ENCODE measurements at places on chromosomes 2 and 18. TPM values are rescaled to one million over a fixed set of nuclear protein-coding genes. Genes with fewer than 3 reads are reported as not detected.

GRCh38 chr2:152480821-152481399 lies 145.9 kb downstream of the FMNL2 start:
- no peak for DNase-seq

- DNase-seq = no peak
These were observed 51.2 kb downstream of the FAM124B start for GRCh38 chr2:224350703-224351102.

- peak; percentile 14 for DNase-seq
These were observed 146.5 kb downstream of the NCKAP5 start for GRCh38 chr2:133421516-133422324.

DNA sequence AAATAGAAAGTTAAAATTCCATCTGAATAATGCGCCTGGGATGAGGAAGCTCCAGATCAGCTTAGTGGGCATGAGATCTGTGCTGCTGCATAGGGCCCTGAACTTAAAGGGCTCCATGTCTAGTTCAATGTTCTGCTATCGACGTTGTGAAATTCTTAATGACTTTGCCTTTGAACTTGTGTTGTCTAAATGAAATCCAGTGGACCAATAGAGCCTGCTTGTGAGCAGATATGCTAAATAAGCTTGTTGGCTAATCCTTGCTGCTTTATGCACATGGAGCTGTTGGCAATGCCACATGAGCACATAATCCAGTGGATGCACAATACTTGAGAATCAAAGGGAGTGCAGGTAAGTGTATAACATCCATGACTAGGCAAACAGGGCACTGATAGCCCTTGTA lies 228.6 kb downstream of the TNS1 start:
- DNase-seq = no peak

DNA sequence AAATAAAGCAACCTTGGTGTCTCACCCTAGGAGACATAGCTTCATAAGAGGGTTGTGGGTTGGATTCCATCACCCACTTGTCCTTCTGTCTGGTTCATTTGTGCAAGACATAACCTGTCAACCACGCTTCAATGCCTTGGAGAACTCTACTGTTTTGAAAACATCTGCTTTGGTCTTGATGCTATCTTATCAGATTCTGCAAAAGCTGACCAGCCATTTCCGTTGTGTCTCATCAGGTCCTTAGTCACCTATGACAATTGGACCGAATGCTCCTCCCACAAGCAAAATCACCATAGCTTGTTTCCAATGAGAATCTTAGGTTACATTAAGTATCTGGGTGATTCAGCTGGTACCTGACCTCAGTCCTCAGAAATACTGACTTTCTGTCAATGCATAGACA lies 35.4 kb downstream of the STAT4 start:
- no peak for DNase-seq

- DNase-seq = no peak
These were observed 558.0 kb downstream of the STK39 start for GRCh38 chr2:167689444-167689843.

DNA sequence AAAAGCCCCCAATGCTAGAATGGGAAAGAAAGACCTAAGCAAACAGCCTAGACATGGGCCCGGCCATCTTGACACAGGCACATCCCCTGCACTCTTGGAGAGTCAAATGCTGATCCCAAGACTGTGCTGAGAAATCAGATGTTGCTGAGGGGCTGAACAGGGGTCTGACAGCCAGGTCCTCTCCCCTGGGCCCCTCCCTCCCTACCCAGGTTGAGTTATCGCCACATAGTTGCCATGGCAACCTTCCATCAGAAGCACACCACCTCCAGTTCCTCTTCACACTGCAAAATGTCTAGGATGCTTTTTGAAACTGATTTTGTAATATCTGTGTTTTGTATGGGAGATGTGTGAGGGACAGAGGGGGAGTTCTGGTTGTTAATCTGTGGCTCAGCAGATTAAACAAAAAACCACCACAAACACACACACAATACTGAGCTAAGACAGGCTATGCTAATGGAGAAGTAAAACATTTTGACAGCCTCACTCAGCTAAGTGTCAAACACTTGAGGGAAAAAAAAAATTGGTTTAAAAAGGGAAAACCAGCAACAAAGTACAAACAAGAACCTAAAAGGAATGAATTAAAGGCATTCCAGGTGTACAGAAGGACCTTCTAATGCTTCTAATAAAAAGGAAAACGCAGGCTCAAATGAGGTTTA lies 88.2 kb downstream of the TMEM163 start:
- DNase-seq = no peak

- no peak for DNase-seq
These were observed 1.4 kb upstream of the YES1 start for GRCh38 chr18:813172-814071.

GRCh38 chr2:8544171-8544785 lies 137.6 kb upstream of the ID2 start:
- DNase-seq = no peak

DNA sequence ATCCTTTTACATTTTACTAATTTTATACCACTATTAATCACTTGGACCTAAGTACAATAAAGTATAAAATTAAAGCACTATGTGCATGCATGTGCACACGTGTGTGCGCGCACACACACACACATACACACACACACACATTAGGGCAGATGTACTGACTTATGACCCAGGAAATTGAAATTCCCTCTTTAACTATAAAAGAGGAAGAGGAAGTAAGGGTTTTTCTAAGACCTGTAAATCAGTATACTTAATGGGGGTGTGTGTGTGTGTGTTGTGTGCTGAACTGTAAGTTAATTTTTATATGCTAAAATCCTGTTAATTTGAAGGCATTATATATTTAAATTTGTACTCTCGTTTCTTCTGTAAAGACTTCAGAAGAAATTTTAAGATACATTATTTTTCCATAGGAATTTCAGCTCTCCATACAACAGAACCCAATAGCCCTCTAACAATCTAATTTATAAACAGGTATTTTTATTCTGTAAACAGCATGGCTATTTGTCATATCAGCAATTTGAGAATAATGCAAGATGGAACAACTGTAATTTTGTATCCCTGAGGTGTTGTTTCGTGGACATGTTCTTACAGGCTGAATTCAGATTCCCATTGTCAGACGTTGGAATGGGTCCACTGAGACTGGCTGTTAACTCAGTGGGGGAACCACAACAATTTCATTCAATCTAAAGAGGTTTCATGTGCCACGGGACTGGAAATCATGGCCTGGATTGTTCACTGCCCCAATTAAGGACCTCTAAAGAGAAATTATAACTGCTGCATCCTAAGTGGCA lies 90.9 kb downstream of the PLA2R1 start:
- no peak for DNase-seq

DNA sequence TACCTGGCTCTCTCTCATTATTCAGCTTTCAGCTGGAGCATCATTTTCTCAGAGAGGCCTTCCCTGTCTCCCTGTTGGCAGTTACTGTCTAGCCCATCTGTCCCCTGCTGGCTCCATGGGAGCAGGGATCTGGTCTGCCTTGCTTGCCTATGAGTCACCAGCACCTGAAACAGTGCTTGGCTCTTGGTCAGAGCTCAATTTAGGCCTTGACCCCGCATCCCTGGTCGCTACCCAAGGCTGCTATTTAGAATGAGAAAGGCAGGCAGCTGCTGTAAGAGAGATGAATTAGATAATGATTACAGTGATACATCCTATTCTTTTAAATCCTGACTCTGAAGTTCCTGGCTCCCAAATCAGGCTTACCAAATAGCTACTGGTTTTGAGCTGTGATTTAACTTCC lies 32.9 kb downstream of the KCNE4 start:
- no peak for DNase-seq

GRCh38 chr2:219782737-219783348 lies 155.4 kb downstream of the SLC4A3 start:
- DNase-seq = no peak

DNA sequence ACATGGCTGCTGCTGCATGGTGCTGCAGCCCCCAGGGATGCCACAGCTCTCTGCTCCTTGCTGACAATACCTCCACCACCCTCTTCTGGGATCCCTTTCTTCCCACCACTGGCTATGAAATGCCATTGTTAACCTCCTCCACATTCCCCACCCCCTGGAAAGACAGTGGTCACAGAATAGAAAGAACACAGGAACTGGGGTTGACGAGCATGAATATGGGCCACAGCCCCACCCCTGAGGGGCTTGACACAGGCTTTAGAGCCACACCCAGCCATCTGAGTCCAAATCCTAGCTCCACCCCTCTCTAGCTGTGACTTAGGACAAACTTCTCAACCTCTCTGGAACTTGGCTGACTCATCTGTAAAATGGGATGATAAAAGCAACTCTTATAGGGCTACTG lies 47.3 kb downstream of the TMEM163 start:
- DNase-seq = no peak

GRCh38 chr2:155310589-155310988 lies 612.1 kb downstream of the KCNJ3 start:
- no peak for DNase-seq

DNA sequence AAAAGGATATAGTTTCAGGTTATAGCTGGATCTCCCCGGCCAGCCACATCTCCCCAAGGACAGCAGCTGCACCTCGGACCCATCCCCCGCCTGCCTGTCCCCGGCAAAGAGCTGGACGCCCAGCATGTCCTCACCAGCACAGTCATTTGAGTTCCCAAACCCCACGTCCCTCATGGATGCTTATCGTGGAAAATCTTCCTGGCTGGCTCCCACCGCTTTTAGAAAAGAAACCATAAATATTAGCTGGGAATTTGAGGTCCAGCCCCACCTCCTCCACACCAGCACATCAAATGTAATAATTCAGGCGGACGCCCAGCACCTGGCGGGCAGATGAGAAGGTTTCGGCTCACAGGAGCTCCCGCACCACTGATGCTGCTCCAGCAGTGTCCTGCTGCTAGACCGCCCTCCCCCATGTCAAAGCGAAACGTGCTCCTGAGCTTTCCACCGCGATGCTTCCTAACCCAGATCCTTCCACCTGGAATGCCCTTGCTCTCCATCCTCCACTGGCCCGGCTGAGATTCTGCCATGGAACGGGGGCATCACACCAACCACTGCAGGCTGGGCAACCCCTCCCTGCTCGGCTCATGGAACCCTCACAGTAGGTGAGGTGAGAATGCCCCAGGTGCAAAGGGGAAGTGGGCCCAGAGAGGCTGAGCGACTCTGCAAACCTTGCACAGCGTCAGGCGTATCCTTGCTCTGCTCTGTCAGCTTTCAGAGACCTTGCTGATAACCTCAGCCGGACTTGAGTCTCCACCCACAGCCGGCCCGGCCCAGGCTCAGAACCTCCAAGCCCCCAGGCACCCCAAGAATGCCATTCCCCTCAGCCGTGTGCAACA lies 71.5 kb upstream of the GPC1 start:
- DNase-seq = no peak

GRCh38 chr2:12543978-12544558 lies 172.7 kb upstream of the TRIB2 start:
- DNase-seq = no peak

CRYGC gene
- total RNA-seq = not detected

UGT1A4 gene
- total RNA-seq = not detected

TRABD2A gene
- 0.34 TPM for total RNA-seq

LOXL3 gene
- total RNA-seq = 1.2 TPM

CAPN14 gene
- 0.42 TPM for total RNA-seq

CAVIN2 gene
- total RNA-seq = 126 TPM

PSMA8 gene
- total RNA-seq = not detected

SEPTIN10 gene
- total RNA-seq = 50.9 TPM

Data from heart right ventricle (tissue), 16 donors.